ENCODE measurements at places on chromosomes 7 and 10. TPM values are rescaled to one million over a fixed set of nuclear protein-coding genes. Genes with fewer than 3 reads are reported as not detected.

GRCh38 chr10:58856508-58857240 lies 319.8 kb upstream of the PHYHIPL start:
- peak; percentile 24 for DNase-seq

SMKR1 gene
- 8.9 TPM for total RNA-seq

DNA sequence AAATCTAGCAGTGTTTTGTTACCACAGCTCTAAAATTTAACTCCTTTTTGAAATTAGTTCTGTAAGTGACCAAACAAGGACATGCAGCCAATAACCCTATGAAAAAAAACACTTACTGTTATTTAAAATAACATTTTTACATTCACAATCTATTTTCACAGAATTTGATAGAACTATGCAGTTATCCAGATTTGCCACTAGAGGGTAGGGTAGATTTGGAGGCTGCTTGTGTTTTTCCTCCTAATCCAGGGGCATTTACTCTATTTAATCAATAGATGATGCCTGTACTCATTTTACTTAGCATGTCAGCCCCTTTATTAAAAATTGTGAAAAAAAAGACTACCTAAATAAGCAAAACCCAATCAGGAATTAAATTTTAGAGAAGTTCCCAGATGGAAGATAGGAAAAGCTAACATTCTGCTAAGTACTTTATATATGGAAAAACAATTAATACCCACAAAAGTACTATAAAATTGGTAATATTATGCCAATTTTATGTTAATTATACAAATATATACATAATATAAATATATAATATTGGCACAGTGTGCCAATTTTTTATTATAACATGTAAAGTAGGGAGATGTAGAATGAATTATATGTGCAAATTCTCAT lies 18.1 kb upstream of the LIPK start:
- peak; percentile 32 for DNase-seq

- no peak for DNase-seq
Observed at GRCh38 chr7:157930441-157930840, 593.6 kb downstream of the DNAJB6 start.

- no peak for DNase-seq
Observed at GRCh38 chr10:36332926-36333325, 690.8 kb upstream of the FZD8 start.

ASZ1 gene
- not detected for total RNA-seq

DNA sequence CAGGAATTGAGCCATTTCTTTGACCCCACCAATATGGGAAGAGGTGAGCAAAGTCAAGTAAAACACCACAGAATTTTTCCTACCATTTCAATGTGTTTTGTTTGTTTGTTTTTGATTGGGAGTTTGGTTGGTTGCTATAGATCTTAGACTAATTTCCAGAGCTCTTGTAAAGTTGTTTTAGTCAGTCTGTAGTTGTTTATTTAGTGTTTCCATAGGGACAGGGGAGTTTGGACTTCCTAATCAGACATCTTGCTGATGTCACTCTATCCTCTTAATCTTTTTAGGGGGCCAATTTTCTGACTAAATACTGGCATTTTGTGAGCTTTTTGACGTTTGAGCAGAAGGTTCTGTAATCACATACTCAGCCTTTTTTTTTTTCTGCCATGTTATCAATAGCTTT lies 266.9 kb downstream of the ABCA13 start:
- DNase-seq: no peak

A1CF gene
- total RNA-seq: 0.30 TPM

GRCh38 chr10:14815681-14816080 lies 22.2 kb downstream of the CDNF start:
- no peak for DNase-seq

- DNase-seq: peak; percentile 26
Observed at GRCh38 chr7:12322284-12322902, 81.3 kb downstream of the VWDE start.

- DNase-seq: peak; percentile 39
Observed at GRCh38 chr10:127243490-127244272, 47.3 kb upstream of the INSYN2A start.

- DNase-seq: no peak
Observed at GRCh38 chr7:155222573-155222972, 75.1 kb upstream of the INSIG1 start.

GRCh38 chr7:152572101-152572500 lies 103.8 kb downstream of the XRCC2 start:
- no peak for DNase-seq

DNA sequence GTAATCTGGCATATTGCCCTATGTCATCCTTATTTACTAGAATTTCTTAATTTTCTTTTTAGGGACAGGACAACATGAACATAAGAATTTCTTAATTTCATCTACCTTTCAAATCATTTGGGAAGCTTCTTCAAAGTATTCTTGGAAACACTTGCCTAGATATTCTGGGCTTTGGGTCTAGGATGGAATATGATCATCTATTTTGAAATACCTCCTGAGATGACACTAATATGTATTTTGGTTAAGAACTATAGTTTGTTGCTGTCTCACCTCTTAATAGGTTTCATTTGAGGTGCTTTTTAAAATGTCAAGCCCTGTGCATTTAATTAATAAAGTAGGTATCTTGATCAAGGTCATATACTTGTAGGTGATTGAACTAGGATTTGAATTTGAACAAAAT lies 49.1 kb downstream of the SEPTIN7 start:
- no peak for DNase-seq

GRCh38 chr7:157729566-157729965 lies 392.8 kb downstream of the DNAJB6 start:
- no peak for DNase-seq

MRPS24 gene
- 156 TPM for total RNA-seq

DNA sequence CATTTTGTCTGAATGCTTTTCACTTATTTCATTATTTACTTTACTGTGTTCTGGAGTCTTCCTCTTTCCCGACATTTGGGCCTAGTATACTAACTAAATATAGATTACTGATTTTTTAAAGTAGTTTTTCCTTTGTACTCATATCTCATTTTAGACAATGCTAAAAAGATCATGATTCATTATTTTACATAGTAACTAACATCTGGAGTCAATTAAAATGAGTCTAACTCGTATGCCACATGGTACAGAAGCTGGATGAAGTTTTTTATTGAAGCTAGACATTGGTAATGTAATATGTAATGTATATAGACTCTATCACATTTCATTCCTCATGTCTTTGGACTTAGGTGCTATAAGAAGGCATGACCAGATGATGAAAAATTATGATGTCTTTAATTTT lies 156.3 kb upstream of the HGF start:
- DNase-seq: no peak

RNLS gene
- not detected for total RNA-seq

GRCh38 chr7:75756991-75757676 lies 14.9 kb downstream of the CCL26 start:
- DNase-seq: peak; percentile 22

NUDCD3 gene
- total RNA-seq: 94.6 TPM

GRCh38 chr7:26500749-26501352 lies 209.2 kb downstream of the SNX10 start:
- peak; percentile 15 for DNase-seq

GRCh38 chr7:138886501-138886917 lies 88.5 kb upstream of the ATP6V0A4 start:
- DNase-seq: peak; percentile 56

ITIH5 gene
- total RNA-seq: not detected
